Erythroblast (primary cell): ENCODE measurements at places on chromosomes 11 and 22.

DNA sequence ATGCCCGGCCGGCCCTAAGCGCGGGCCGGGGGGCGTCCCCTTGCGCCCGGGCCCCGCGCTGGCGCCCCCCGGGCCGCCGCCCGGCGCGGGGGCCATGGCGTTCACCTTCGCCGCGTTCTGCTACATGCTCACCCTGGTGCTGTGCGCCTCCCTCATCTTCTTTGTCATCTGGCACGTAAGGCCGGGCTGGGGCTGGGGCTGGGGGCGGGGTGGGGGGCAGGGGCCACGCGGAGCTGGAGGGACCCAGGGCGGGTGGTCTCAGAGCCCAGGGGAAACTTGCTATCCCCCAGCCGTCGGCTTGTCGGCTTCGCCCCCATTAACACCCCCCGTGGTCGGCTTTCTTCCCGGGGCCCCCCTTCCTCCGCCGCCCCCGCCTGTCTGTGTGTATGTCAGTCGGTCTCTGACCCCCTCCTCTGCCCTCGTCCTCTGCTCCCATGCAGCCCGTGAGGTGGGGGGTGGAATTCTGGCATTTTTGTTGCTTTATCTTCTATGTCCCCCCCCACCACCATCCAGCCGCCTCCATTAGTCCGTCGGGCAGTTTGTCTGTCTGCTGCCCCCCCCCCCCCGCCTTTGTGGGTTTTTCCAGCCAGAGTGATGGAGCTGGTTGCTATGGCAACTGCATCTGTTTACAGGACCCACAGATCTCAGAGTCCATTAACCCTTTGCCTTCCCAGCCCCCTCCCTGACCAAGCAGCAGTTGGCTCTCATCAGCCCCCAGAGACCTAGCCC is 552 bp downstream of the CNIH2 start:
- DNase-seq, result peak; percentile 28

DNA sequence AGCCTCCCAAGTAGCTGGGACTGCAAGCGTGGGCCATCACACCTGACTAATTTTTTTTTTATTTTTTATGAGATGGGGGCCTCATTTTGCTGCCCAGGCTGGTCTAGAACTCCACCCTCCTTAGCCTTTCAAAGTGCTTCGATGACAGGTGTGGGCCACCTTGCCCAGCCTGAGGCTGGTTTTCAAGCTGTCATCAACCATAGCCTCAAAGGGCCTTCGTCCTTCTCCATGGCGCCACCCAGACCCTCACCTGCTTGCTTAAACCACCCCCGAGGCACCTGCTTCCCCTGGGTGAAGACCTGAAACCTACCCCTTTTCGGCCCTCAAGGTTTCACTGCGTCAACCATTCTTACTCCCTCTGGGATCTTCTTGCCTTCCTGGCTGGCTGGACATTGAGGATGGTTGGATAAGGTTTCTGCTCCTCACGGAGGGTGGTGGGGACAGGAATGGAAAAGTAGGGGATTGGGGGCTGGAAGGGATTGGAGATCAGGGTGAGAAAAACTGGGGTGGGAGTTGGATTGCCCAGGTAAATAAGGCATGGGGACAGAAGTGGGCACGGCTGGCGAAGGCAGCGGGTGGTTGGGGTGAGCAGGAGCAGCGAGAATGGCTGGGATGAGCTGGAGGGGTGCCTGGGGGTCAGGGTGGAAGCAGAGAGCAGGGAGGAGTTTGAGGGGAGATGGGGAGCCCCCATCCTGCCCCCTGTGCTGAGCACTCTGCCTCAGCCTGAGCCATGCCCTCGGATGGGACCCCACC is 2.8 kb upstream of the ACR start:
- no peak for DNase-seq

DNA sequence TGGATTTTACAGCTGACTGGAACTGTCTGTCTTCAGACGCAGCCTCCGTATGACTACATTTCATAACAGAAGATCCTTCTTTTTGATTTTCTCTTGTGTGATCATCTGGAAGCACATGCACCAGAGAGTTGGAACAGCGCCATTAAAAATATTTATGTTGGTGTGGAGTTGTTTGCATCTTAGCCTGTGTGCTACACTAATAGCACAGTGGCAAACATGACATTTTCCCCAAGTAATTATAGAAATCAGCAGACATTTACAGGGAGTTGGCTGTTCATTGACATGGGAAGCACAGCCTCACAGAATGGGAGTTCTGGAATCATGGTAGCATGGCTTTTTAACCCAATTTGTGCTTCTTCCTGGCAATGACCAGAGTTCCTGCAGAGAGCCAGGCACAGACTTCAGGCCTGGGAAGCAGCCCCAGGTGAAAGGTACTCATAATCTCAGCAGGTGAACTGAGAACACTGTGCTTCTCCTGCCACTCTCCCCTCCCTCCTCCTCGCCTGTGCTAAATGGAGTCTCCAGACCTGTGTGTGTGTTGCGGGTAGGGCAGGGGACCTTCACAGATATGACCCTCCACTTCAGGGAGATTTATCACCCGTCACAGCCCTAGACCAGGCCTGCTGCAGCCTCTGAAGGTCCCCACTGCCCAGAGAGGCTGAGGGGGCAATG is 82.8 kb upstream of the PLET1 start:
- DNase-seq, result no peak

GRCh38 chr11:17579451-17579850 is 32.4 kb downstream of the OTOG start:
- DNase-seq, result no peak

DNA sequence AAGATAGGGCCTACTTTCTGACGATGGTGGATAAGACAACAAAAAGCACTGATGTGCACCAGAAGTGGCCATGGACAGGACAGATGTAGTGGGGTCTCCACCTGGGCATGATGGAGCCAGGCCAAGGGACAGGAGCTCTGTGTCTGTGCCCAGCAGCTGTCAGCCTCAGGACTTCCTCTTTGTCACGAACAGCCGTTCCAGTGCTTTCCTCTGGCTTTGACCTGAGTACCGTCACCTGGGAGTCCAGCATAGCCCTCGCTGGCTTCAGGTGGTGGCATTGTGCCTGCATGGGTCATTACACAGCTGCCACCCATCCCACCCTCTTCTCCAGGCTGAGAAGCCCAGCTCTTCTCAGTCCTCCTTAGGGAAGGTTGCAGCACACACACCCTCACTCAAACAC is 137.8 kb downstream of the GRIK4 start:
- DNase-seq, result no peak

- no peak for DNase-seq
Observed at GRCh38 chr22:19494676-19495173, 15.0 kb downstream of the CDC45 start.

DNA sequence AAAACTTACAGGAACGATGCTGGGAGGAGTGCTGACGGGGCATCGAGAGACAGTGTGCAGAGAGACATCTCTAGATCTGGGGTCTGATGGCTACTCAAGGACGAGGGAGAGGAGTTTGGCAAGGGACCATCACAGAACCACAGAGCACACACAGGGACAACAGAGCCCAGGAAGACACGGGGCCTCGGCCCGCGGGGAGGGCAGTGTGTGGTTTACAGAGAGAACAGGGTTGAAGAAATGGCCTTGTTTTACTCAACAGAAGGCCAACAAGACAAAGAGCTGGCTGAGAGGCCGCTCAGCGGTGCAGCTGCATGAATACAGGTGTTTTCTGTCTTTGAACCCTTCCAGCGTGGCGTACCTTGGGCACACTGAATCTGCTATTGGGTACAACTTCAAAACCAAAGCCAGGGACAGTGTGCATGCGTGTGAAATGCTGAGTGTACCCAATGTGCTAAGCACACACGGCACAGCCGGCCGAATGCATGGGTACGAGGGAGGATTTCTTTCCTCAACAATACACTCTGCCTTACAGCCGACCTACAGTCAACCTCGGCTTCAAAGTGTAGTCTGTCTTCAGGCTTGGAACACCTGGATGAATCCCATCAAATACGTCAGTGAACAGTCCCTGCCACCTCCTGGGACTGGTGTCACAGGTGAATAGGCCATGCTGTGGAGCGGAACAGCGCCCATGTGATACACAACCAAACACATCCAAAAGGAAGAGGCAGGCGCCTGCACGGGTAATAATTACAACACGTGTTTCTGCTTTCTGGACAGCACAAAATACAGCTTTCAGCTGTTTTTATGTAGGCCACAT is 20.7 kb upstream of the BID start:
- DNase-seq, result no peak

- peak; percentile 58 for DNase-seq
Observed at GRCh38 chr22:30036656-30037055, 43.6 kb upstream of the HORMAD2 start.

DNA sequence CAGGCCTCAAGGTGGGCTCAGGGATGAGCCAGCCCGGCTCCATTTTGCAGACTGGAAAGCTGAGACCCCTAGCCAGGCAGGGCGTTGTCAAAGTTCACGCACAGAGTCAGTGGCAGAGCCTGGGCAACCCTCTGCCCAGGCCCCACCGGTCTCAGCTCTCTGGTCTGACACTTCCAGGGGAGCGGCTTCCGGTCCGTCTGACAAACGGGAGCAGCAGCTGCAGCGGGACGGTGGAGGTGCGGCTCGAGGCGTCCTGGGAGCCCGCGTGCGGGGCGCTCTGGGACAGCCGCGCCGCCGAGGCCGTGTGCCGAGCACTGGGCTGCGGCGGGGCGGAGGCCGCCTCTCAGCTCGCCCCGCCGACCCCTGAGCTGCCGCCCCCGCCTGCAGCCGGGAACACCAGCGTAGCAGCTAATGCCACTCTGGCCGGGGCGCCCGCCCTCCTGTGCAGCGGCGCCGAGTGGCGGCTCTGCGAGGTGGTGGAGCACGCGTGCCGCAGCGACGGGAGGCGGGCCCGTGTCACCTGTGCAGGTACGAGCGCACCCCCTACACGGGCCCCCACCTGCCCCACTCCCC is 36.0 kb downstream of the CD6 start:
- DNase-seq, result no peak

- DNase-seq, result no peak
Observed at GRCh38 chr11:121553806-121554205, 101.0 kb upstream of the SORL1-AS1 start.

- DNase-seq, result no peak
Observed at GRCh38 chr11:47241841-47242301, 6.7 kb downstream of the ACP2 start.

DNA sequence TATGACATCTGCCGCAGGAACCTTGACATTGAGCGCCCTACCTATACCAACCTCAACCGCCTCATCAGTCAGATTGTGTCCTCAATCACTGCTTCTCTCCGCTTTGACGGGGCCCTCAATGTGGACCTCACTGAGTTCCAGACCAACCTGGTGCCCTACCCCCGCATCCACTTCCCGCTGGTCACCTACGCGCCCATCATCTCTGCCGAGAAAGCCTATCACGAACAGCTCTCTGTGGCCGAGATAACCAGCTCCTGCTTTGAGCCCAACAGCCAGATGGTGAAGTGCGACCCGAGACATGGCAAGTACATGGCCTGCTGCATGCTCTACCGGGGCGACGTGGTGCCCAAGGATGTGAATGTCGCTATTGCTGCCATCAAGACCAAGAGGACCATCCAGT is 16.0 kb downstream of the TUBA8 start:
- no peak for DNase-seq

DNA sequence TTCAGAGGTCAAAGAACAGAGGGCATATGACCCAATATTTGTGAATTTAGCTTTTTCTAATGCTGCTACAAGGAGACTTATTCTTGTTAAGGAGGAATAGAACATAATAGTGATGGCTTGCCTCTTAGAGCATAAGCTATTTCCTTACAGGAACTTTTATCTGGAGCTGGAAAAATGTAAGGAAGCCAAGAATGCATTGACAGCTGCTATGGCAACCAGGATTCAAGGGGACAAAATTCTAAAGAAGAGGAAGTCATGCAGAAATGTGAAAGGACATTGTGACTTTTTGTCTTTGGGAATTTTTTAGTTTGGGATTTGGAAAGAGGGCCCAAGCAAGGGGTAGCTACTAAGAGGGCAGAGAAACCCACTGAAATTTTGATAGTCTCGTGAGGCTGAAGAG is 51.1 kb downstream of the EHF start:
- no peak for DNase-seq

DNA sequence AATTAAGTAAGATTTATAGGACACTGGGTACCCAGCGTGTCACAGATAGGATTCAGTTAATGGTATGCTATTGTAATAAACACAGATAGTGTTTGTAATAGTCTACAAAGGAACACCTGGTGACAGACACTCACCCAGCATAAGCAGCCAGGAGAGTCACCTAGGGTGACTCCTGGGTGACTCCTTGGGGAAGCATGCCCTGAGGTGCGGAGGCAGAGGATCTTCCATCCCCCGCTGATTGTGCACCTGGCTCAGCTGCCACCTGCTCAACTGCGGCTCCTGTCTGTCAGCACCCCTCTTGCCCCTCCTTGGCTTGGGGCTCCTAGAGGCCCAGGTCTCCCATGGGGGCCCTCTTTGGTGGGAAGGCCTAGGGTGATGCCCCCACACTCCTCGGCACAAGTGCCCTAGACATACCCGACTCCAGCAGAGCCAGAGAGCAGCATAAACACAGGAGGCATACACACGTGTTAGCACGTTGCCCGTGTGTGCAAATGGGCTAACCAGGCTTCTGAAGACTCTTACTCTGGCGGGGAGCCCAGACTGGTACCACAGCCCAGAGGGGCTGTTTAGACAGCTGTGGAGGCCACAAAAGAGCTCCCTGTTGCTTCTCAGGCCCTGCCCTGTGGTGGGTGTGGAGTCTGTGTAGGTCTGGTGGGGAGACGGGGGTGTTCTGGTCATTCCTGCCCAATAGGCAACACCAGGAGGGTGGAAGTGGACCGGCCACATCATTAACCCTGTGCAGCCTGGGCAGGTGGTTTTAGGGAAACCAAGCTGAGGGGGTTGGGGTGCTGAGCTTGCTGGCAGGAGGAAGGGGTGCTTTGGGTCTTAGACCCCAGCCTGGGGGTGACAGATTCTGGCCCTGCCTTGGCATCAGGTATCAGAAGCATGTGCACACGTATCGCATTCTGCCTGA is 3.0 kb downstream of the INPPL1 start:
- no peak for DNase-seq

- no peak for DNase-seq
Observed at GRCh38 chr22:30413745-30414524, 11.6 kb upstream of the MTFP1 start.

DNA sequence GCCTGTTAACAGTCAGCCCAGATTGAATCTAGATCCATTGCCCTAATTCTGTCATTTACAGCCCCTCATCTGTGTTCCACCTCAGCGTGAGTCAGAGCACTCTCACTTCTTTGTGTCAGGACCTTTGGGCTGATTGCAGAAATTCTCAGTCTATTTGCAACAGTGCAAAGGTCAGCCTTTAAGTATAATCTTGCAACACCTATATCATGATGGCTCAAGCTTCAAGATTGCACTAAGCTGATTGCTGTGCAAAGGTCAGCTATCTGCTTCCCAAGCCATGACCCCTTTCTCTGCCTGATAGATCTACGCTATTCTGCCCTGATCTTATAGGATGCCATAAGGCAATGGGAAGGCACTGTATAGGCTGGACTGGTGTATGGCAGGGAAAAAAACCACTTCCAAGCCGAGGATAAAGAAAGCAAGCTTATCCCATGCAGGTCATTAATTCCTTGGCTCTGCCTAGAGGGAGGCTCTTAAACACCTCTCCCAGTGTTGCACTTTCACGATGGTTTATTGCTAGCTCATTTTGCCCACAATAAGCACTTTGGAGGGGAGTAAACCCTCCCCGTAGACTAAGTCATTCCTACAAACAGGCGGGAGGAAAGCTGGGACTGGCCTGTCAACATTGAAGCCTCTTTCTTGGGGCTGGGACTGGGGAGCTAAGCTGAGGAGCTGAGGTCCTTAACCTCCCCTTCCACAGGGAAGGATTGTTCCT is 100.6 kb downstream of the RRAS2 start:
- no peak for DNase-seq

GRCh38 chr11:130001461-130002351 is 929 bp downstream of the PRDM10 start:
- peak; percentile 78 for DNase-seq

- DNase-seq, result peak; percentile 16
Observed at GRCh38 chr22:45441138-45441537, 27.6 kb downstream of the RIBC2 start.

GRCh38 chr22:19705181-19705934 is 8.9 kb upstream of the SEPTIN5 start:
- DNase-seq, result no peak
